ENCODE measurements at places on chromosomes 7 and 10. TPM values are rescaled to one million over a fixed set of nuclear protein-coding genes. Genes with fewer than 3 reads are reported as not detected.

Gene EXOC6
- total RNA-seq: 19.9 TPM

Gene IGFBP3
- total RNA-seq: 98.1 TPM

Gene TMEM139
- total RNA-seq: not detected

Gene NYAP1
- 0.14 TPM for total RNA-seq

Gene GPR158
- 0.18 TPM for total RNA-seq

Gene HMX2
- not detected for total RNA-seq

Gene FAM25C
- total RNA-seq: not detected

Gene FBXO24
- 0.28 TPM for total RNA-seq

Gene ASB15
- not detected for total RNA-seq

Gene TUBAL3
- not detected for total RNA-seq

Gene MRC1
- under 0.01 TPM for total RNA-seq

Gene MLXIPL
- 0.37 TPM for total RNA-seq

Gene HPS6
- total RNA-seq: 29.0 TPM

Gene EBF3
- total RNA-seq: 3.7 TPM

Gene MMD2
- not detected for total RNA-seq

Gene SVOPL
- not detected for total RNA-seq

Gene SMO
- 33.5 TPM for total RNA-seq

Gene CPN1
- not detected for total RNA-seq

Gene HKDC1
- 0.28 TPM for total RNA-seq

Gene HABP2
- total RNA-seq: not detected

Gene MYH16
- not detected for total RNA-seq

Gene TET1
- total RNA-seq: 2.1 TPM

Gene CFTR
- total RNA-seq: 0.14 TPM

Gene ZMIZ1
- total RNA-seq: 22.1 TPM

Gene SLC29A4
- 3.8 TPM for total RNA-seq

Gene FFAR4
- not detected for total RNA-seq

Gene CALHM1
- not detected for total RNA-seq

Gene KDM7A
- 4.8 TPM for total RNA-seq

Gene ZNF467
- 0.28 TPM for total RNA-seq

Gene CEP41
- 6.5 TPM for total RNA-seq

Gene TMUB1
- total RNA-seq: 17.4 TPM

Gene VSTM4
- 9.1 TPM for total RNA-seq

Measured in smooth muscle cell of bladder (primary cell).